Activated B cell treated with CpG ODN at 0.5 μM for 24 hours (primary cell): ENCODE measurements at places on chromosomes 12 and 14.

DNA sequence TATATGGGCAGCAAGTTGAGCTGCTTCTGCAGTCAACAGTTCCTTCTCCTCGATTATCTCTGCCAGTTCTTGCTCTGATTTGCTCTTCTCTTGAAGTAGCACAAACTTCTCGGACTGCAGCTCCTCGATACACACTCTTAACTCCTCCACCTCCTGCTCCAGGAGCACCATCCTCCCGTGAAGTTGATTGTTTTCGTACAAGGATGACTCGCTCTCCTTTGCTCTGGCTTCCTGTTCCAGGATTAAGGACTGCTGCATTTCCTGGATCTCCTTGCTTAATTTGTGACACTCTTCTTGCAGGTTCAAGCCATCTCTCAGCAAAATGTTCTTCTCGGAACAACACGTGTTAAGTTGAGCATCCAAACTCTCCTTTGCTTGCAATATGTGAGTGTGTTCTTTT is 56.2 kb upstream of the VPS33A start:
- no peak for DNase-seq

DNA sequence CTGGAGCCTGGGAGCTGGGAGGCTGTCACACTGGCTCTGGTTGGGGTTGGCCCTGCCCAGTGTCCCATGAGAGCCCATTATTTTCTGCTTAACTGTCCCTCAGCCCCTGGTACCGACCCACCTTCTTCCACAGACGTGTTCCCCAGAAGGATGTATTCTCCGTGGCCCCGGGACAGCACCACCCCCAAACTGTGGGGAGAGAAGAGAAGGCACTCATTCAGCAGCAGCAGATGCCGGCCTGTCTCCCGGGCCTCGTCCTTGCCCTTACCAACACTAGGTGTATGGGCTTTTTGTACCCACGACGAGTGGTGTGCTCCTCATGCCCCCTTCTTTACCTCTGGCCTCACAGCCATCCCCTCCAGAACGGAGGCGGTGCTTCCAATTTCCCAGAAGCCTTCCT is 38.1 kb downstream of the LRTM2 start:
- DNase-seq, result no peak

GRCh38 chr12:107847430-107847829 is 72.9 kb downstream of the ASCL4 start:
- no peak for DNase-seq

DNA sequence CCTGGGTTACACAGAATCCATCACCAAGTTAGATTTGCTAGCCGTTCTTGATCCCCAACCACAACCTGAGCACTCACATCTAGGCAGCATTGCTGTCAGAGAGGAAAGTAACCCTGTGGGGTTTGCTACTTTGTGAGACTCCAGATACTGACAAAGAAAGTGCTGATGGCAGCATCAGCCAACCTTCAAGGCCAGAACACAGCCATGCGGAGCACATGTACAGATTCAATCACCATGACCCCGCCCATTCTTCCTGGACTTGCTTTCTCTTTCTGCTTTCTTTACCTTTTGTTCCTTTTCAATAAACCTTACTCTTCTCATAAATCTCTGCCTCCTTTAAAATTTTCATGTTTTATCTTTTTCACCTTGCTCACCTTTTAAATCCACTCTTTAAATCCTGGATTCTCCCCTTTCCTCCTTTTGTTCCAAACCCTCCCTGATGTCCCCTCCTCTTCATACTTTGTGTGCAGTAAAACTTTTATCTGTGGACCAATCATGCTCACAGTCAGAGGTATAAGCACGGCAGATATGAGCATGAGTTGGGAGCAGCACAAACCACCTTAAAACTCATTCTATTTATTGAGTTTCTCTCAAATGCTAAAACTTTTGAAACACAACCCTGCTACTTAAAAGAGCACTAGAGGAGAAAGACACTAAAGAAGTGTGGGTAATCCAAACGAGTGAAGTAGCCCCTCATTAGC is 21.9 kb upstream of the CERS5 start:
- DNase-seq, result no peak

- DNase-seq, result no peak
These were observed 146.0 kb upstream of the PLEKHG7 start for GRCh38 chr12:92556637-92557421.

GRCh38 chr12:30884799-30885198 is 41.7 kb upstream of the TSPAN11 start:
- no peak for DNase-seq

DNA sequence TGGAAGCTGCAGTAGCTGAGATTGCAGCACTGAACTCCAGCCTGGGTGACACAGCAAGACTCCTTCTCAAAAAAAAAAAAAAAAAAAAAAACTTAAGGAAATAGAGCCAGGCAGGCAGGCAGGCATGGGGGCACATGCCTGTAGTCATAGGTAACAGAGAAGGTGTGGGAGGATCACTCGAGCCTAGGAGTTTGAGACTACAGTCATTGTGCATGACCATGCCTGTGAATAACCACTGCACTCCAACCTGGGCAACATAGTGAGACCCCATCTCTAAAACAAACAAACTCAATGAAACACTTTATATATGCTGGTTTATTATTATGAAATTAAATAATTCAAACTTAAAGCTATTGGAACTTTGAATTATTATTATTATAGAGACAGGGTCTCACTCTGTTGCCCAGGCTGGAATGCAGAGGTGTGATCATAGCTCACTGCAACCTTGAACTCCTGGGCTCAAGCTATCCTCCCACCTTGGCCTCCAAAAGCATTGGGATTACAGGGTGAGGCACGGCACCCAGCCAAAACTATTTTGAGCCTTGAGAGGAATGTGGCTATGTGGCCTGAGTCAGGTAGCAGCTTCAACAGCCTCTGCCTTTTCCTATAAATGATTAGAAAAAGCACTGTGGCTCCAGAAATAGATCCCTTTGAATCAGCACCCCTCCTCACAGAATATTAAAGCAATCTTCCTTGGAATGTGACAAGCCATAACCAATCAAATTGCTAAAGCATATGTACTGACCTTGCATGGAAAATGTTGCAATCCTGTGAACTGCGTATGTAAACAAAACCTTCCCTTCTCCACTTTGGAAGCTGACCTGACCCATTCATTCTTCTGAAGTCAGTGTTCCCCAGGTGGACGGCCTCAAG is 34.7 kb upstream of the YY1 start:
- no peak for DNase-seq

DNA sequence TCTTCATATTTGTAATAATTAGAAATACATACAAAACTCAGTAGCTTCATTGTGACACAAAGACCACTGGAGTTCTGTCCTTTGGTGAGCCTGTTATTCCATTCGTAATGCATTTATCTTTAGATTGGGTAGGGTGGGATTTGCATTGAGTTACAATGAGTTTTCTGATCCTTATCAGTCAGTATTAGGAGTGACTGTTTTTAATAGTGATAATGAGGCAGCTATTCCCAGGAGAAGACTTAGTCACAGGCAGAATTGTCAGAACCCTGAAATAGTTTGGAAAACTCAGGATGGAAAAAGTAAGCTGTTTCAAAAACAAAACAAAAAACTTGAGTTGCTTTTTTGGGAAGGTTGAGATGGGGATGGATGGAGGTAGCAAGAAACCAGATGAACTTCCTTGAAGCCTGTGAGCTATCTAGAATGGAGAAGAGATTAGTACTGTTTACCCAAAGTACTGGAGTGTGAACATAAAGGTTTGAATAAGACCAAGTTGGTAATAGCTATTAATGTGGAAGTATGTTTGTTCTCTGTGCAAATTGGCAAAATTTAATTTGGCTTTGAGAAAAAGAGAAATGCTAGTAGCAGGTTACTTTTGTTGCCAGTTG is 38.6 kb downstream of the FBXO34 start:
- DNase-seq, result no peak

GRCh38 chr14:54338696-54339317 is 58.0 kb upstream of the CDKN3 start:
- no peak for DNase-seq

DNA sequence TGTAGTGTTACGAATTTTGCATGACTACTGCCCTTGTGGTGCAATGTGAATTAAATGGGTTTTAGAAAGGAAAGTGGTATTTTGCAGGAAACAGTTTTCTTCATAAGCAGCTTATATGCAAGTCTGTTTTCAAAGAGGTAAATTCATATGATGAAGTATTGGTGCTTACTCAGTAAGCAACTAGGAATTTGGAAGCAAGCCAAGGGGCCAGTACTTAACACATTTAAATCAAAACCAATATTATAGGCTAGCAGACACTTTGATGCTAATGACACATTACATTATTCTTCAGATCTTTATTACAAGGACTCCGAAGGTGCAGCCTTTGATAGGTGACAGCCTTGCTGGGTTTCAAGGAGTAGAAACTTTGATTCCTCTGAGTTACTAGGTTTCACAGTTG is 23.1 kb downstream of the MGAT4C start:
- DNase-seq, result no peak

GRCh38 chr12:604956-605355 is 58.3 kb downstream of the NINJ2 start:
- DNase-seq, result no peak

DNA sequence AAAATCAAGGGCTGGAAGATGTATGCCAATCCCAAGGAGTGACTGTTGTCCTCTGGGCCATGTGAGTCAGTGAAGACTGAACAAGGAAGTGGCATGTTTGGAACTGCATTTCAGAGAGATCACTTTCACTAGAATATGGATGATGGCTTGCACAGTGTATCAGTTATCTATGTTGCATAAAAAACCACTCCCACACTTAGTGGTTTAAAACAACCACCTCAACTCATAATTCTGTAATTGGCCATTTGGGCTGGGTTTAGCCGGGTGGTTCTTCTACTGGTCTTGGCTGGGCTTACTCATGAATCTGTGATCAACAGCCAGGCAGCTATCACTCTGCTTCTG is 15.4 kb downstream of the BDKRB1 start:
- no peak for DNase-seq

- DNase-seq, result no peak
These were observed 13.8 kb upstream of the DGLUCY start for GRCh38 chr14:91100102-91100501.

GRCh38 chr12:84946753-84947152 is 34.2 kb upstream of the SLC6A15 start:
- DNase-seq, result no peak

GRCh38 chr14:92570674-92571262 is 57.2 kb downstream of the RIN3 start:
- no peak for DNase-seq

DNA sequence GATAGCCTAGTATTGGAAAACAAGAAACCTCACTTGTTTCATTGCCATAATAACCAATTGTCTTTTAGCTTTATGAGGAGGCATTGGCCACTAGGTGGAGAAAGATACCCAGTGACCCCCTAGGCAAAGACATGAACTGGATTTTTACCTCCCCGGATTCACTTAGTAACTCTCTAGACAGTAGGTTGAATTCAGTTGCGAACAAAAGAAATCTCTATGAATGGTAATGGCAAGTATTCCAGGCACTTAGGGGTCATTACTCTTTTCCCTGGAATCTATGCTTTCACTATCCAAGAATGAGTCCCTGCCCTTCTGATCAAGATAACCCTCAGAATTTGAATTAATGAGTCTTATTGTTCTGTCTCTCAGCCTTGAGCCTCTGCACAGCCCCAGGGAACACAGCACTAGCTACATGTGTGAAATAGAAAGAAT is 29.5 kb upstream of the RHOJ start:
- no peak for DNase-seq

DNA sequence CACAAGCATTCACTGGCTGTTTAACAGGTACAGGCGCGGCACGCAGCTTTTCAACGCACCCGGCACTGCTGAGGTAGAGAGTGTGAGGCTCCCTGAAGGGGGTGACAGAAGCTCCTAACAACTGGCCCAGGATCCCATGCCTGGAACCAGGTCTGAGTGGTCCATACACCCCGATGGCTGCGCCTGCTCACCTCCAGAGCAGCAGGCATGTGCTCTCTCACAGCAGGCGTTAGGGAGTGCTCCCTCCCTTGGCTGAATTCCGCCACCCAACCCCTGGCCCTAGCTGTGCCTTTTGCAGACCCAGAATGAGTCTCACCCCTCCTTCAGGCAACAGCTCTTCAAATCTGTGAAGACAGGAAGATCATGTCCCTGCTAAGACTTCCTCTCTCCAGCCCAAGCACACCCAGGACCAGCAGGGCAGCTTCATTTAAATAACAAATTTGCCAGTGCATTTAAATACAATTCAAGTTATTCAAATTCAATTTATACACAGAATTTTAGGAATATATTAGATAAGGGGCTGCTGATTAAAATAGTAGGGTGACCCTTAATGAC is 86.0 kb downstream of the SETD3 start:
- DNase-seq, result no peak

GRCh38 chr12:31817120-31817519 is 88.3 kb upstream of the AMN1 start:
- no peak for DNase-seq

DNA sequence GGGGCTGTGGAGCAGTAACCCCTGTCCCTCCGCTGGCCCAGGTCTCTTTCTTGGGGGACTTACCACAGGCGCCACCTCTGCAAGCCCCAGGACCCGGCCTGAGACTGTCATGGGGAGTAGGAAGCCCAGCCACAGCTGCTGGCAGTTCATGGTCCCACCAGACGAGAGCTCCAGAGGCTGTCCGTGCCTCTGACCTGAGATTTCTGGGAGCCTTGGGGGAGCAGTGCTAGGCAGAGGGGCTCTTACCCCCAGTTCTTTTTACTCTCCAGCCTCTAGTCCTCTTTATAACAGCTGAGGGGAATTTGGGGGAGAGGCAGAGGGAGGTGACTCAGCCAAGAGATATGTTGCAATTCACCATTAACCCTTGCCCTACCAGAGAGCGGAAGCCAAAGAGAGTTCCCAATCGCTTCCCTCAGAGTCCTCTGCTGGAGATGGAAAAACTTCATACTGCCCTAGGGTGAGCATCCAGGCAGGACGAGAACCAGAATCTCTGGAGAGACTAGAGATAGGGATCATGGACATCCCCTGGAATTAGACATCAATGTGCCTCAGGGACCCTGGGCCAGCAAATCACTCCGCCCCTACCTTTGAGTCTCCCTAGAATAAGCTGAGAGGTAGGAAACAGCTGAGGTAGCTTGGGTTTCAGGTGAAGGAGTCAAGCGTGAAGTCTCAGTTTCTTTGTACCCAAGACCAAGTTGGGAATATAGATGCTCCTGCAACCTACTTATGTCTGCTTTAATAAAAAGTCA is at the start of gene MMP19:
MMP19 (minus strand) TSS at position 256 of the 749 bp plus-strand sequence; CDS start at position 150, 106 bp downstream.
- DNase-seq, result no peak

DNA sequence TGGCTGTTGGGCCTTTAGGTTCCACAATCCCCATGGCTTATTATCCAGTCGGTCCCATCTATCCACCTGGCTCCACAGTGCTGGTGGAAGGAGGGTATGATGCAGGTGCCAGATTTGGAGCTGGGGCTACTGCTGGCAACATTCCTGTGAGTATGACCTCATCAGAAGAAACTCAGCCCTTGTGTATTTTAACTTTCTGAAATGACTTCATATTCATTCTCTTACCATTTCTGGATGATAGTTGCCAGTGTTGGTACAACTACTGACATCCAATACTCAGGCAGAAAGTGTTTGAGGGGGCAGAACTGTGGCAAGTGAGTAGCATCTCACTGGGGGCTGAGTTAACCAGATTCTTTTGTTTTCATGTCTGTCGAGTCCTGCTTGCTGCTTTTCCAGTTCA is 2.3 kb downstream of the DAZAP2 start:
- no peak for DNase-seq

- no peak for DNase-seq
These were observed 789.6 kb downstream of the NRXN3 start for GRCh38 chr14:78959674-78960264.

- no peak for DNase-seq
These were observed 12.5 kb upstream of the CIPC start for GRCh38 chr14:77085538-77085937.

GRCh38 chr12:47557386-47557785 is 148.4 kb downstream of the RPAP3 start:
- no peak for DNase-seq
